Placental epithelial cell (primary cell): ENCODE measurements at places on chromosomes 1 and 21. TPM values are rescaled to one million over a fixed set of nuclear protein-coding genes. Genes with fewer than 3 reads are reported as not detected.

The PADI2 gene
- total RNA-seq = under 0.01 and 0.43 TPM in 2 replicates

The FCER1A gene
- not detected in 2 replicates for total RNA-seq

The OR2L3 gene
- total RNA-seq = not detected in 2 replicates

The DEPDC1 gene
- 2.7 and 11.4 TPM in 2 replicates for total RNA-seq

The ADSS2 gene
- total RNA-seq = 38.5 and 43.3 TPM in 2 replicates
